ENCODE measurements at places on chromosomes 3 and 15.

DNA sequence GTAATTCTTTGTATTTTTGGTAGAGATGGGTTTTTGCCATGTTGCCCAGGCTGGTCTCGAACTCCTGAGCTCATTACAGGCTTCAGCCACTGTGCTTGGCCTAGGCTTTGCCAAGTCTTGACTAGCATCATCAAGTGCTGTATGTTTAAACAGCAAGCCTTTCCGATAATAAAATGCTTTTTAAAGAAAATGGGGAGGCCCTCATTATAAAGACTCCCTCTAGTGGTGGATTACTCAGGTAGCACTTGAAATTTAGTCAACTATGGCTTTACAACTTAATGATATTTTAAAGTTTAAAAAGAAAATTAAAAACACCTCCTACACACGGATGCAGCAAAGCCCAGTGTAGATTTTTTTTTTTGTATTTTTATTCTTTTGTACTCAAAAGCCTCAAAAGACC, 213.6 kb downstream of the GAP43 start:
- DNase-seq: no peak

DNA sequence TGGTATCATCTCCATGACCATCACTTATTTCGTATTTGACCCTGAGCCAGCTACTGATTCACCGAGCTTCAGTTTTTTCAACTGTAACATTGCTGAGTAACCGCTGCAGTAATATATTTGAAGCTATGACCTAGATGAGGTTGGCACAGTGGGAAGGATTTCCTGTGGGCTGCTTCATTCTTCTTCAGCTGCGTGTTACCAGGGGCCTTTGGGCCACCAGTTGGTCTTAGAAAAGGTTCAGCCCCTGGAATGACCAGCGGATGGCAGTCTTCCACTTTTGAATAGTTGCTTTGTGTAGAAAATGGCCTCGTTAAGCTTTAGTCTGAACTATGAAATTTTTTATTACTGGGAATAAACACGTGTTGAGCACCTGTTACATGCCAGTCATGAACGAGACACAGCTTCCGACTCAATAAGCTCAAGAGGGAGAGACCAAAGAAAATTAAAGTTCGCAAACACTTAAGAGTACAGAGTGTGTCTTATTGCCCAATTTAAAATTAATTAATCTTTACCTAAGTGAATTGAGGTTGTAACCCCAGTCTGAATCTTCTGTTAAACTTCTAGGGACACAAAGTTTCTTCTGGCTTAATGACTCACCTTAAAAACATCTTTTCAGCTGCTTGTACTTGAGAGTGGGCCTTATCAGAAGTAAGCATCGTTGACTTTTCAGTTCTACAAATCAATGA, 57.6 kb upstream of the NR2E3 start:
- DNase-seq: no peak

DNA sequence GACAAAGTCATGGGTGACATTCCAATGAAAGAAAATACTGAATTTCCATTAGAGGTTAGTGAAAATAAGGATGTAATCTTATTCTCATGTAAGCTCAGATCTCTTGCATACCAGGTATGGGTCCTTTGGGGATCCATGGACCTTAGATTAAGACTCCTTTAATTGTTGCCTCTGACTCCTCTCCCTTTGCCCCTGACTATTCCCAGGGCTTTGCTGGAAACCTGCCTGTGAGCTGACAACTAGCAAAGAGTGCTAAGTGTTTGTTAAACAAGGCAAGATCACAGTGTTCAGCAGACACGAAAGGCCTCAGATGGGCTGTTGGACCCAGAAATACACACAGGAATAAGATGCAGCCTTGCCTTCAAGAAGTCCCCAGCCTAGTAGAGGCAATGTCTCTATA, 32.1 kb downstream of the ACKR2 start:
- no peak for DNase-seq

DNA sequence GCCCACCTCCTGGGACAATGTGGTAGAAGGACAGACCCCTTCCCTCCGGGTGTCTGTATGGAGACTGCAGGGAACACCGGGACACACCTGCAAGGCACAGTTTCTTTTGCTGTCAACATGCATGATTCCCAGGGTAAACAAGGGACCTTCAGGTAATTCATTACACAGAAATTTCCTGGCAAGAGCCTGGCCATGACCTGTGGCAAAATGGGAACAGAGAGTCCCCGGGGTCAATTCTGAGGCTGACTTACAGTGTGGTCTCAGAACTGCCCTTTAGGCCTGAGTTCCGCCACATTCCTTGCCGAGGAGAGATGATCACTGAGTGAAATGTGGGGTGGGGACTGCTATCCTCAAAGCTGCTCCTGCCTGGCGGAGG, 6.3 kb downstream of the STARD5 start:
- DNase-seq: no peak

GRCh38 chr3:58350627-58351013, 17.9 kb downstream of the PXK start:
- no peak for DNase-seq

- no peak for DNase-seq
These were observed 32.2 kb upstream of the SNRK start for GRCh38 chr3:43254125-43254524.

- no peak for DNase-seq
These were observed 6.8 kb upstream of the IDH3A start for GRCh38 chr15:78142332-78142731.

DNA sequence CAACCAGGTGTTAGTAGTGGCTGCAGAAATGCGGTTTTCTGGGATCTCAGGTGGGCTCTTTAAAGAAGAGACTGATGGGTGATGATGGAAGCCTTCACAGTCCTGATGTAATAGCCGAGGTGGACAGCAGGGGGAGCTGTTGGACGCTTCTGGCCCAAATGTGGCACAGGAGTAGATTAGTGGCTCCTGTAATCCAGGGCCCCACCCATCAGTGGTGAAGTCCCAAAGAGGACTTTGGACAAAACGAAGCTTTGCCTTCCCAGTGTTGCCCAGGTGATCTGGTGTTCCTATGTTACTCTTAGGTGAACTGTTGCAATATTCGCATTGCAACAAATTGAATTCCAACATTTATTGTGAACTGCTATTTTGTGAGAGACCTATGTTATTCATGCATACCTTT, 31.8 kb upstream of the MYZAP start:
- DNase-seq: peak; percentile 76

DNA sequence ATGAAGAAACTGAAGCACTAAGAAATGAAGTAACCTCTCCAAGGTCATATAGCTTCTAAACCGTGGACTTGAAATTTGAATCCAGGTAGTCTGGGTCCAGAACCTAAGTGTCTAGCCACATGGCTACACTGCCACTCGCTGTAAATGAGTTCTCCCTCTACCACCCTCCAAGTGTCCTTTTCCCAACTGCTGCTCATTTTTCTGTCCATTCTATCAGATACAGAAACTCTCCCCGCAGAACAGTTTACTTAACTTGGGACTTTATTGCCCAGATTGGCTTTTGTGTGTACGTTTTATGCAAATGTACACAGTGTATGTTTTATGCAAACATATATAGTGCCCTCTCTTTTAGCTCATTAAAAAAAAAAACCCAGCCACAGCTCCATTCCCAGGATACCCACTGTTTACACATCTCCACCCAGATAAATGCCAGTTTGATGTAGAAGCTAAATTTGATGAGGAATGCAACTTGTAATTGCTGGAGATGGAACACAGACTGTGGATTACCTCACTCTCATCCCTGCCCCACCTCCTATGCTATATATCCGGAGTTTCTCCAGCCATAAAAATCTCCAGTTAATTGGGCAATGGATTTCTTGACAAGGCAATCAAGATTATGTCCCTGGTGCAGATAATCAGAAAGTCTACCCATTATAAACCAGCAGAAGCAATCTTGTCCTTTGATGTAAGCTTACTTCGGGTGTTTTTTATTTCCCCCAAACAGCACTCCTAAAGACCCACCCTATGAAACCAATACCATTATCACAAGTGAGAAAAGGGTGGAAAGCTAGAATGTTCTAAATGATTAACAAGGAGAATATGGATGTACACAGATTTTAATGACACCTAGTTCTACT, 42.0 kb downstream of the THBS1 start:
- no peak for DNase-seq

- DNase-seq: no peak
These were observed 43.4 kb upstream of the SEC22A start for GRCh38 chr3:123158330-123158729.

DNA sequence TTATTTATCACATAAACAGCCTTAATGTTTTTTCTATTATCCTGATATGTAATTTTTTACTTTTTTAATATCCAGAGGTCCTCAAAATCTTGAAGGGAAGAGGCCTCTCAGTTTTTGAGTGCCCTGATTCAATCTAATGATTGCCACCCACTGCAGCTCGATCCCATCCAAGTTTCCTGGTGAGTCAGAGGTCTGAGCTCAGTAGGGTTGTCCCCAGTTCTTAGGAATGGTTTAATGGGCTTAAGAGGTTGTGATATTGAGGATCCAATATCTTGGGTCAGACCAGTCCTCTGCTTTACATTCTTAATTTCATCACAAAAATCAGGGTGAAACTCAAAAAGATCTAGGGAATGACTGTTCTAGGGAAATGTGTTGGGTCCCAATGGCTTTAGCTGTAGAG, 238.5 kb downstream of the NSUN3 start:
- DNase-seq: no peak

DNA sequence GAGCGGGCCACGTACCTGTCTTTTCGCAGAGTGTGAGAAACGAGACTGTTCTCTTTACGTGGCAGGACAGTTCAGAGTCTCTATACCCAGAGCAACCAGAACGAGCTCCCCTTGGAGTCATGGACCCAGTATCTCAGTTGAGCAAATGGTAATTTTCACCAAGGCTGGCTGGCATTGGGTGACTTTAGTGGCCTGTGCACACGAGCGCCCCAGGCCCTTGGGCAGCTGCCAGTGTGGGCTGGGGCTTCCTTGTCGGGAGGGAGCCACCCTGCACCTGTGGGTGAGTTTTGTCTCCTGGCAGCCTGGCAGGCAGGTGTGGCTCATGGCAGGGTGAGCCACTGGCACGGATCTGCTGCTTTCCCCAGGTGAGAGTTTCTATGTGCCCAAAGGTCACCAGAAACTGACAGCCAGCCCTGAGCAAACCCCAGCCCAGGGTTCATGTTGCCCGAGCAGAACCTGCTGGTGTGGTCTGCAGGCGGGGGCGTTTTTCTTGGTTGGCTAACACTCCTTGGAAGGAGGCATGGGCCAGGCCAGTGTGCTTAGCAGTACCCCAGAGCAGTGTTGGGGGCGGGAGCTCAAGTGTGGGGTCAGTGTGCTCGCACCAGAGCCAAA, 135.0 kb downstream of the TJP1 start:
- no peak for DNase-seq

DNA sequence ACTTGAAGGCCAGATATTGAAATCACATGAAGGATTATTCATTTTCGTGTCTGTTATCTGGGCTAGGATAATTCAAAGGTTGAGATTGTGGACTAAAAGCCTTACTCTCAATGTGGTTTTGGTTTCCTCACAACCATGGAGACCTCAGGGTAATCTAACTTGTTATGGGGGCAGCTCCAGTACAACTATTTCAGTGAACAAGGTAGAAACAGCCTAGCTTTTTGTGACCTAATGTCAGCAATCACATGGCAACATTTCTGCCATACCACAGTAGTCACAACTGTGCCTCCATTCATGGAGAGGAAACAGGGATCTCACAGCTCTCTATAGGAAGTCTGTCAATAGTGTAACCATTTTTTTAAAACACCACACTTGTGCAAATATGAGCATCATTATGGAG, 62.4 kb upstream of the RARB start:
- no peak for DNase-seq

DNA sequence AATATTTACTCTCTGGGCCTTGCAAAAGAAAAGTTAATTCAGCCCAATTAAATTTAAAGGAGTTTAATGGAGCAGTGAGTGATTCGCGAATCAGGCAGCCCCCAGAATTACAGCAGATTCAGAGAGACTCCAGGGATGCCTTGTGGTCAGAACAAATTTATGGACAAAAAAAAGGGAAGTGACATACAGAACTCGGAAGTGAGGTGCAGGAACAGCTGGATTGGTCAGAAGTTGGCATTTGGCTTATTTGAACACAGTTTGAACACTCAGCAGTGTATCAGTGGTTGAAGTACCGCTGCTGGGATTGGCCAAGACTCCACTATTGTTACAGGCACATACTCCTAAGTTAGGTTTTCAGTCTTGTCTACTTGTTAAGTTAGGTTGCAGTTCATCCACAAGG, 145.0 kb upstream of the GAP43 start:
- DNase-seq: no peak

GRCh38 chr3:124772081-124772831, 42.0 kb downstream of the UMPS start:
- DNase-seq: no peak

- DNase-seq: no peak
These were observed 377.0 kb downstream of the GAP43 start for GRCh38 chr3:116000311-116000710.

- no peak for DNase-seq
These were observed 20.4 kb downstream of the TERC start for GRCh38 chr3:169744366-169745054.

- no peak for DNase-seq
These were observed 10.6 kb upstream of the CCDC80 start for GRCh38 chr3:112651516-112651915.

GRCh38 chr3:120284747-120285507, at the start of gene GPR156:
GPR156 (minus strand) TSS chr3:120285222; CDS start chr3:120244098, 41,124 bp downstream.
- DNase-seq: no peak

- DNase-seq: no peak
These were observed 36.9 kb downstream of the TXNRD3 start for GRCh38 chr3:126618021-126618420.

DNA sequence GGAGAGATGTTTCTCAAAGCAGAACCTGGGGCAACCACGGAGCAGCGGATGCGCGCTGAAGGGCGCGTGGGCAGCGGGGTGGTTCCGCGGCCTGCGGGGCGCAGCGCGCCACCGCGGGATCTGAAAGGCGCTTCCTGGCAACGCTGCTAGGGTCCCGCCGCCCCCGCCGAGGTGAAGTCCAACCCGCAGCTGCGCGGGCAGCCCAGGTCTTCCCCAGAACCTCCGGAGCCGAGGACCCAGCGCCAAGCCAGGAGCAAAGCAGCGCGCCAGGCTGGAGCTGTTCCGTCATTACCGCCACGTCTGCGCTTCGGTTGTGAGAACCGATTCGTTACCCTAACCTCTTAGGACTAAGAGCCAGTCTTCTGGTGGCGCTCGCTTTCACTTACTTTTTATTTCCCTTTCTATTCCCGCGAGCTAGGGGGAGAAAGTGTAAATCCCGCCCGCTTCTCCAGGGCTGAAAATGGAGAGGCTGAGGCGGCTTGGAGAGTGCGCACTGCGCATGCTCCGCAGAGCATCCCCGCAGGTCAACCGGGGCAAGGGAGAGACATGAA, 3.2 kb upstream of the GABRG3 start:
- DNase-seq: no peak

GRCh38 chr3:136919799-136920580, 37.8 kb upstream of the IL20RB start:
- DNase-seq: no peak

DNA sequence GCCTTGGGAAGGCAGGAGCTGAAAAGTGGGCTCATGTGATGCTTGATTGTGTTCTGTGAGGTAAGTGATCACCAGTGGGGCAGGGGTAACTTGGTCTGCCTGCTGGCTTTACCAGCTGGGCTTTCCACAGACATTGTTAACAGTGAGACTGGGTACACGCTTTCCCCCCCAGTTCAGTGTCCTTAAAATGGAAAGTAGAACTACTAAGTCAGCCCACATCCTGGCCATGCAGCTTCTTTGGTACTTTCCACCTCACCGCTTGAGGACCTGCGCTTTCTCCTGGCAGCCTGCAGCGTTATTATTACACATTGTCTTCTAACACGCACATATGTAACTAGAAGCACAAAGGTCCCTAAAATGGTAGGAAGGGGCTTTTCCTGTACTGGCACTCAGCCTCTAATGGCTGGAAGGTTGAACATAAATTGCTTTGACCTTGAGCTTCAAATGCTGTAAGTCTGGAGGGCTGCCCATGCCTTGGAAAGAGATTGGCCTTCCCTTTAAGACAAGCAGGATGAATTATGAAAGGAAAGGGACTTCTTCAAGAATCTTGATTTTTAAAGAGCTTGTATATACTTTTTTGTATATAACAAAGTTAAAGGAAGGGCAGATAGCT, 216.1 kb upstream of the ROPN1 start:
- no peak for DNase-seq
